ENCODE measurements at places on chromosomes 7 and 10.

DNA sequence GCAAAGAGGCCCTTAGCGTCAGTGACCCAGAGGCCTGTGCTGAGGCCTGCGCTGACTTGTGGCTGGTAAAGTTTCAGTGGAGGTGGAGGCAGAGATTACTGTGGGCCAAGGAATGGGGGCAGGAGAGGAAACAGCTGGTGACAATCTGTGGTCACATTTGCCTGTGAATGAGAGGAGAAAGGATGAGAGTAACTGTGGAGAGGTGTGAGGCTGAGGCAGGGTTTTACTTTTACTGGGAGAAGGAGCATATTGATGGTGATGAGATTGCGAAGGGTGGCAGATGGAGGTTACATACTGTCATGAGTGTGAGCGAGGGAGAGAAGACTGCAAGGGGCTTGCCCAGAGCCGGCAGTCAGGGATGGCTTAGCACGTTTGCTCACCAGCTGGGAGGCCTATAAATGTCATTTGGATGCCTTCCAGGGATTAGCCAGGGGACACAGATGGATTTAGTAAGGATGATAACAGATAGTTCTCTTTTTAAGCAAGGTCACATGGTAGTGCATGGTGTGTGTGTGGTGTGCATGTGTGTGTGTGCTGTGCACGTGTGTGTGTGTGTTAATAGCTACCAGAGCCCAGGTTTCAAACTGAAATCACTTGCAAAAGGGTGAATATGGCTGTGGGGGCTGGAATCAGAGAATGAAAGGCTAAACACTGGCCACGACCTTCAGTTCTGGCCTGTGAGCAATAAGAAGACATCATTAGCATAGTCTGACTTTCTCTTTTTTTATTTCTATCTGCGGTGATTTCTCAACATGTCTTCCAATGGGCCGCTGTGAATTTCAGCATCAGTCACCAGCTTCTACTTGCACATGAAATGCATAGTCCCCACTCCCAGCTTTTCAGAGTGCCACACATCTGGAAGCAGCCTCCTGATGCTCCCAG, 291.5 kb upstream of the ZNF32 start:
- no peak for DNase-seq

DNA sequence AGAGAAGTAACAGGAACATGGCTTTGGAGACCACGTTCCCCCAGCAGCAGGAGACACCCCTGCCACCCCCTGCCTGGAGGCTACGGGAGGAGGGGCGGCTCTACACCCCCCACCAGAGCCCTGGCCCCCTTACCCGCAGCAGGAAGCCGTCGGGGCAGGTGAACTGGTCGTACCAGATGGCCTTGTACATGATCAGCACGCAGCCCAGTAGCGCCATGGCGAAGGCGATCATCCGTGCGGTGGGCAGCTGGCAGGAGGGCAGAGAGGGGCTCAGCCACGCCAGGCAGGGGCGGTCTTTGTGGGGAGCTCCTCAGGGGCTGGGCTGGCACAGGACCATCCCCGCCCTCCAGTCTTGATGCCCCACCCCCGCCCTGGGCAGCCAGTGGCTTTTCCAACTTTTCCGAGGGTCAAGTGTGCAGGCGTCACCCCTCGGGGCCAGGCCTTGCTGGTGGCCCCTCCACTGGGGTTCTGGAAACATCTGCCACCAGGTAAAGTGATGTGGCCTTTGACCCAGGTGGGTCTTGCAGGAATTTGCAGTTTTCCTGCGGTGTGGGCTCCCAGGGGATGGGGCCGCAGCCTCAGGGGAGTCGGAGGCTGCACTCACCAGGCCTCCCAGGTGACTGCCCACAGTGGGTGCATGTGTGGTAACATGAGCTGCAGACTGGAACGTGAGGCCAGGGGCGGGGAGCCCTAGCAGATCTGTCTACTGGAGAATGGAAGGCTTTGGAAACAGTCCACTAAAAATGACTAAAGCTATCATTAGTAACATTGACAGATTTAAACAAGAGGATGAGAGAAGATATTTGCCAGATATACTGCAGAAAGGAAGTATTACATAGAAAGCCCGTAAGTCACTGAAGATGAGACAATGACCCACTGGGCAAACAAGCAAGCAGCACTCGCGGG, 9.7 kb downstream of the CALY start:
- no peak for DNase-seq

DNA sequence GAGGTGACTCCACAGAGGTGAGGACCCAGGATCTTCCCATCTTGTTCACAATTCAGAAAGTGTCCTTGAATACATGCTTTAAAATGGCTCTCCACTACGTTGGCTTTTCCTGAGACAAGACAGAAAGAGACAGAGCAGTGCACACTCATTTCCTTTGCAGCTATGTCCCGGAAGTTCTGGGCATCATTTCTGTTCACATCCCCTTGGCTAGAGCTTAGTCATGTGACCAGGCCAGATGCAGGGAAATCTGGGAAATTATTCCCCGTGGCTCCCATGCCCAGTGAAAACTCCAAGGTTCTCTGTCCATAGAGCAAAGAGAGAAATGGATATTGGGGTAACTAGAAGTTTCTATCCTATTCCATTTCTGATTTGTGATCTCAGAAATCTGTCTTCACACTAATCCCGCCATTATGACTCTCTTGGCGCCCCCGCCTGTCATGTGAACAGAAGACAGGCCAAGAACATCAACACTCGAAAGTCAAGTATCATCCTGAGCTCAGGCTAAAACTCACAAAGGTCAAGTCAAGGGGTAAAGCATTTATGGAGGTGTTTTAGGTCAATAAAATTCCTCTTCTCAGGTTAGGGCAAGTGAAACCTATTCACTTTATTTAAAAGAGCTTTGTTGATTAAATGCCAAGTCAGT, 251.4 kb upstream of the HABP2 start:
- DNase-seq, result no peak

DNA sequence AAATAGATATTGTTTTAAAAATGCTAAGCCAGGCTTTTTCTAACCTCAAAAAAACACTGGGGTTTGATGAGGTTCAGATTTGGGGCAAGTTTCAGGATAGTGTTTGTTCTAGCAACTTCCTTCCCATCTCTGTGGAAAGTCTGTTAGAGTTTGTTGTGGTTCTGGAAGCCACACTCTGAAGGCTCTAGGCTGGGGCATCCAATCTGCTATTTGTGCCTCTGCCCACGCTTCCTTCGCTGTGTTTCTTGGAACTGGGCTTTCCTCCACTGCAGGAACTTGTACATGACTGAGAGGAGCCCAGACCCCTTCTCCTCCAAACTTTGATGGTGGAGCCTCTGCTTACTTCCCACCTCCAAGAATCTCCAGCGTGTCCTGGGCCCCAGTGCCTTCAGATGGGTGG, 108.5 kb upstream of the SLC25A13 start:
- no peak for DNase-seq

- DNase-seq, result no peak
Observed at GRCh38 chr7:112079673-112080072, 126.5 kb downstream of the DOCK4 start.

DNA sequence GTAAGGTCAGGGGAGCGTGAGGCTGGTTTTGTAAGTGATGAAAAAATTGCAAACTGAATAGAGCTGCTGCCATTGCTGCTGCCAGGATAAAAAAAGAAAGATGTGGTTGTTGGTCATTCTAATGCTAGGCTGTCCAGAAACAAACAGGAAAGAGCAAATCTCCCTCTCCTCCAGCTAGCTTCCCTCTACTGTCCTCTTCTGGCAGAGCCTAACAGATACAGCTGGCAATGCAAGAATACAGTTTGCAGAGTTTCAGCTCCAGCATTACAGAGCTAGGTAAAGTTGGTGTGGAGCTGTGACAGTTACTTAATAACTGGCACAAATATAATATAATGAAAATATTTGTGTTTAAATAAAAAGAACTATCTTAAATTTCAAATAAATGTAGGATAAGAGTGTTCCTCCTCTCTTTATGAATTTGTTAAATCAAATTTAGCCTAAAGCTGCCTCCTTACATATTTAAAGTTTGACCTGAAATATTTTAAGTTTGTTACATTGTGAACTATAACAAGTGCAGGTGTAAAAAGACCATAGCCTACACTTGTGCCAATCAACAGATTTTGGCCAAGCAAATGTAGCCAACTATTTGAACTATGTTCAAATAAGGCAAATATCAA, 407.7 kb downstream of the SH2D4B start:
- no peak for DNase-seq

- DNase-seq, result no peak
Observed at GRCh38 chr7:147878912-147879661, 711.5 kb upstream of the C7orf33 start.

DNA sequence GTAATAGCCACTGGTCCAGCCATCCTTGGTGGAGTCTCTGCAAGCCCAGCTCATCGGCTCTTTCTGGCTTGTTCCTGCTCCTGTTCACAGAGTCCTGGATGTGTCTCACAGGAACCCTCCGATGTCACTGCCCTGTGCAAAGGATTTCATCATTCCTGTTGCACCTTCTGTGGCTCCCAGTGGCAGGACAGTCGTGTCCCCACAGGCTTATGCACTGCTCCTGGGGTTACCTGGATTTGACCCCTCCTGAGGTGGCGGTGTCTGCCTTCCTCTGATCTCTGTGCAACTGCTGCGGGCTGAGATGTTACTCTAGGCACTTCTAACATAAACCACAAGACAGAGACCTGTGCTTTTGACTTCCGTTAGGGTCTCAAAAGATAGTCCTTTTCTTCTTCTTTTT, 30.6 kb downstream of the APBB1IP start:
- DNase-seq, result no peak

DNA sequence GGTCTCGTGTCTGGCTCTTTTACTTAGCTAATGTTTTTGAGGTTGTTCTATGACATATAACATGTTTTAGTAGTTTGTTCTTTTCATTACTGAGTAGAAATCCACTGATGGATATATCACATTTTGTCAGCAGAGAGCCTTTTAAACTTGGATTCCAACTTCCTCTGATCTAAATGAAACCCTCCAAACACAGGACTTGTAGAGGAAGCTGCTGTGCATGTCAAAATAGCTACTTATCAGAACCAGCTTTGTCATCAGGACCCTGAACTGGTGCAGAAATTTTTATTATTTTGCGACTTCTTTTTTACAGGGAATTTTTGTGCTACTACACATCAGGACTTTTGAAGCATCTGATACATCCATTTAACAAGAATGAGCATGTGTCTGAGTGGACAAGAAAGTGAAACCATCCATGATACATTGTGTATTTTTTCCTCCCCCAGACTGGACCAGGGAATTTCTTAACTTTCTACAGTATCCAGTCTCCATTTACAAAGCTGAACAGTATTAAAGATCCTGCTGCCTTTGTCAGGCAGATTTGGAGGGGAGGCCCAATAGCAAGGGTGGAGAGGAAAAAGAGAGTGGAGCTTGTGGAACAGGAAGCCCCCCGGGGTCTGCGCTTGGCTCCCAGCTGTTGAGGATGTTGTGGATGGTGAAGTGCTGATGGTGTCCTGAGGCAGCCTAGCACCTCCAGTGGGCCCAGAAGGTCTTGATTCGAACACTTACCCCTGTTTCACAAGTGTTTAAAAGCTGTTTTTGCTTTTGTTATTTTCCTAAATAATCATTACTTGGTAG, 29.3 kb upstream of the MTPAP start:
- DNase-seq, result no peak

DNA sequence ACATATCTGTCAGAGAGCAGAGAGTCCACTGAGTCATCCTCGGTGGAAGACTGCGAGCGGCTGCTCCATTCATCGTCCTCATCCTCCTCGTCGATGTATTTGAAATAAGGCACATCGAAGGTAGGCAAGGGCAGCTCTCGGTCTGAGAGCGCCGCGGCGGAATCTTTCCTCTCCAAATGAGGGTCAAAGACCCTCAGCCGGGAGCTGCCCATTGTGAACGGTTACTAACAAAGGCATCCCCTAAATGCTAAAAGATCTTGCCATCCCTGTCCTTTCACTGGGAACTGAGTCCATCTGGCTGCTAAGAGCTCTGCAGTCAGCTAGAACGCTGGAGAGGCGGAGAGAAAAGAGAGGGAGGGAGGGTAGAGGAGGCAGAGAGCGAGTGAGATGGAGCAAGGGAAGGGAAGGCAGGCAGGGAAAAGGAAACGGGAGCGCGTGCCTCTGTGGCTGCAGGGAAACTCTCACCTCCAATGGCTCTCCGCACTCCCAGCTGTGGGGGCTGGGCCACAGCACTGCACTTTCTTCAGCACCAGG, 163.4 kb downstream of the RAPGEF5 start:
- no peak for DNase-seq

GRCh38 chr10:113663142-113663541, 699 bp downstream of the NRAP start:
- DNase-seq, result no peak

GRCh38 chr7:144513334-144513733, 109.8 kb upstream of the NOBOX start:
- DNase-seq, result peak; percentile 29

DNA sequence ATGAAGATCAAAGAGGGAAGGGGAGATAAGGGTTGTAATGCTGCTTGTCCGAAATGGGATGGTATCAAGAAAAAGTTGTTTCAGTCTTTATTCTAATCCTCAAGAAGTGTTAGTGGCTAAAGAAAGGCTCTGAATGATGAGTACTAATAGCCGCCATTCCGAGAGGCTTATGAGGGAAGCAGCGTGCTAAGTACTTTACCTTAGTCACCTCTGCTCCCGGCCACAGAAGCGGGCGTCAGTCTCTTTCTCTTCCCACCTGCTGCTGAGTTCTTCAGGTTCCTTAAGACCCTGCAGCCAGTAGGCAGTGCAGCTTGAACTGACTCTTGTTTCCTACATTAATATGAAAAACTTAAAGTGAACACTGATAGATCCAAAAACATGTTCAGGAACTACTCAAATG, 73.1 kb downstream of the EEPD1 start:
- no peak for DNase-seq

- DNase-seq, result peak; percentile 78
Observed at GRCh38 chr7:5448378-5449037, 24.9 kb upstream of the TNRC18 start.

GRCh38 chr10:108443636-108444035, 1279.1 kb upstream of the SORCS1 start:
- no peak for DNase-seq

DNA sequence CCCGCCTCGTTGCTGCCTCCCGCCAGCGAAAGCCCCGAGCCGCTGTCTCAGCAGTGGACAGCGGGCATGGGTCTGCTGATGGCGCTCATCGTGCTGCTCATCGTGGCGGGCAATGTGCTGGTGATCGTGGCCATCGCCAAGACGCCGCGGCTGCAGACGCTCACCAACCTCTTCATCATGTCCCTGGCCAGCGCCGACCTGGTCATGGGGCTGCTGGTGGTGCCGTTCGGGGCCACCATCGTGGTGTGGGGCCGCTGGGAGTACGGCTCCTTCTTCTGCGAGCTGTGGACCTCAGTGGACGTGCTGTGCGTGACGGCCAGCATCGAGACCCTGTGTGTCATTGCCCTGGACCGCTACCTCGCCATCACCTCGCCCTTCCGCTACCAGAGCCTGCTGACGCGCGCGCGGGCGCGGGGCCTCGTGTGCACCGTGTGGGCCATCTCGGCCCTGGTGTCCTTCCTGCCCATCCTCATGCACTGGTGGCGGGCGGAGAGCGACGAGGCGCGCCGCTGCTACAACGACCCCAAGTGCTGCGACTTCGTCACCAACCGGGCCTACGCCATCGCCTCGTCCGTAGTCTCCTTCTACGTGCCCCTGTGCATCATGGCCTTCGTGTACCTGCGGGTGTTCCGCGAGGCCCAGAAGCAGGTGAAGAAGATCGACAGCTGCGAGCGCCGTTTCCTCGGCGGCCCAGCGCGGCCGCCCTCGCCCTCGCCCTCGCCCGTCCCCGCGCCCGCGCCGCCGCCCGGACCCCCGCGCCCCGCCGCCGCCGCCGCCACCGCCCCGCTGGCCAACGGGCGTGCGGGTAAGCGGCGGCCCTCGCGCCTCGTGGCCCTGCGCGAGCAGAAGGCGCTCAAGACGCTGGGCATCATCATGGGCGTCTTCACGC, 825 bp downstream of the ADRB1 start:
- no peak for DNase-seq

- peak; percentile 23 for DNase-seq
Observed at GRCh38 chr7:132783824-132784223, 207.6 kb upstream of the PLXNA4 start.
